Adipose tissue (tissue), 3 donors: ENCODE measurements at places on chromosomes 12 and 14. TPM values are rescaled to one million over a fixed set of nuclear protein-coding genes. Genes with fewer than 3 reads are reported as not detected.

DAO gene
- polyA plus RNA-seq = not detected

IAPP gene
- polyA plus RNA-seq = 126 TPM

SPRYD3 gene
- 26.9 TPM for polyA plus RNA-seq

AKAP5 gene
- 0.11 TPM for polyA plus RNA-seq

CIDEB gene
- 10.6 TPM for polyA plus RNA-seq

SLC38A2 gene
- 51.5 TPM for polyA plus RNA-seq
